ENCODE measurements at places on chromosomes 7 and 10.

DNA sequence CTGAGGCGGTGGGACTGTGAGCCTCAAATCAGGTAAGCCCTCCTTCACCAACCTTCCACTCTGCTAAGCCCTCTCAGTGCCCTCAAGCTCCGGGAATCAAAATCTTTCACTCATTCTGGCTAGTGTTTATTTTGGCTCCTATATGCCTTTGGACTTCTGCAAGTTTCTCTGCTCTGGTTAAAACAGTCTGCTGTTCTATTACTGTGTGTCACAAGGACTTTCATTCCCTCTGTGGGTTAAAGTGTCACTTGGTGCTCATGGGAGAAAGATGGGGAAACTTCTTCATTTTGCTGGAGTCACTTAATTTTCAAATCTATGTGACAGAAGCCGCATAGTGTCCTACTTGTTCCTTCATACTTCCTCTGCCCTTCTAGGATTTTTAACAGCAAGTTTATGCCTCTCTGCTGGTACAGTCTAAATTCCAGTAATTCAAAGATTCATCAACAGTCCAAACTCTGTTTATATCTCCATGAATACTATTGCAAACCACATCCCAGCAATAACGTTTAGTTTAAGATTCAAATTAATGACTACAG lies 61.3 kb downstream of the CD36 start:
- DNase-seq: no peak

DNA sequence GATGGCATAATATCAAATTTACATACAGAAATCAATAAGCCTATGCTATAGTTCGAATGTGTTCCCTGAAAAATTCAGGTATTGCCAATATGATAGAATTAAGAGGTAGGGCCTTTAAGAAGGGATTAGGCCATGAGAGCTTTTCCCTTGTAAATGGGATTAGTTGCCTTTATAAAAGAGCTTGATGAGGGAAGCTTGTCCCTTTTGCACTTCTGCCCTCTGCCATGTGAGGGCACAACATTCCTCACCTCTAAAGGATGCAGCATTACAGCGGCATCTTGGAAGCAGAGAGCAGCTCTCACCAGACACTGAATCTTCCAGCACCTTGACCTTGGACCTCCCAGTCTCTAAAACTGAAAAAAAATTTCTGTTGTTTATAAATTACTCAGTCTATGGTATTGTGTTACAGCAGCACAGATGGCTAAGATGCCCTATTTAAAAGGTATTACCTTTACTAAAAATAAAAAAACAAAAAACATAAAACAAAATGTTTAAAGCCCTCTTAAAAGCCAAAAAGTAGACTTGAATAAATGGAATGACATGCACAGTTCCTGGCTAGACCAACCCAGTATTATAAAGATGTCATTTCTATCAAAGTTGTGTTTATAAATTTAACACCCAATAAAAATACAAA lies 909.6 kb downstream of the REEP3 start:
- no peak for DNase-seq

DNA sequence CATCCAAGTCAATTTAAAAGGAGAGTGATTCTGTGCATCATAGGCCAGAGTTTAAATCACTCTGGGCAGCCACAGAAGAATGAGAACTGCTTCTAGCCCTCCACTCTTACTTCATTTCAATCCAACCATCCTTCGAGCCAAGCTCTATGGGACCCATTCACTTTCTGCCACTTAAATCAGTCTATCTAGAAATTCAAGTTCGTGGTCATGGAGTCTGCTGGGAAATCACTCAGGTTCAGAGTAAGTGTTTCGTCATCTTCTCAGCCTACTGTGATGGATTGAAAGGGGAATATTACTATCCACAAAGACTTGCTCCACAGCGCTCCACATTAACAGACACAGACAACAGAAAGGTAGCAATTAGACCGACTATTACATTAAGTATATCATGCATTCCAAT lies 4.6 kb downstream of the DCLRE1C start:
- DNase-seq: no peak

DNA sequence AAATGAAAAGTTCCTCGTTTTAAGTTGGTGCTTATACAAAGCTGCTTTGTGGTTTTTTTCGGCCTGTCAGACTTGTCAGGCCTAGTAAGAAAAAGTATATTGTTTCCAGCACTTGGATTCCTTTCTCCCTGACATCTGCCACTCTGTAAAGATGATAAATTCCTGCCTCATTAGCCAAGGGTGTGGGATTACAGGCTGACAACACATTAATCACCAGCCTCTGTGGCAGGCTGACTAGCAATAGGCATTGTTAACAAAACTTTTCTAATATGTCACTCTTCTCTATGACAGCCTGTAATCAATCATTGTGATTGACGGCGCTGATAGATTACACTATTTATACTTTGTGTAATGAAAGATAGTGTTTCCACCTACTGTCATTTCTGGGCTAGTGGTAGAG lies 682.5 kb downstream of the LRMDA start:
- no peak for DNase-seq

GRCh38 chr10:17226891-17227303 lies 1.1 kb upstream of the VIM start:
- DNase-seq: no peak

Measured in ascending aorta (tissue), 2 donors.